ENCODE measurements at places on chromosomes 2 and 18.

DNA sequence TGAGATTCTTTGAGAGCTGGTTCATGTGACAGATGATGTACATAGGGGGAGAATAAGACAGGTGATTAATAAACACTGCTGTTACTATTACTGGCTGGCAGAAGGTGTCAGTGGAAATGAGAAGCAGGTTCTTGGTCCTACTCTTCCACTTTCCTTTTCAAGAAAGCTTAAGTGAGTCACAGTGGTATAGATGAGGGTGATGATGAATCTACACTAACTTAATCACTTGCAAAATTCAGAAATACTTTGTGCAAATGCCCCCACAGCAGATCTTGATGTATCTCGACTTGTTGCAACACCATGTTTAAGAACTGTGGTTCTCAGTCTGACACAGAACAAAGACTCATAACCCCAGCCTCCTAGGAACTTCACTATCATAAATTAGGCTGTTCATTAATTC, 35.9 kb upstream of the MGAT5 start:
- no peak for DNase-seq

DNA sequence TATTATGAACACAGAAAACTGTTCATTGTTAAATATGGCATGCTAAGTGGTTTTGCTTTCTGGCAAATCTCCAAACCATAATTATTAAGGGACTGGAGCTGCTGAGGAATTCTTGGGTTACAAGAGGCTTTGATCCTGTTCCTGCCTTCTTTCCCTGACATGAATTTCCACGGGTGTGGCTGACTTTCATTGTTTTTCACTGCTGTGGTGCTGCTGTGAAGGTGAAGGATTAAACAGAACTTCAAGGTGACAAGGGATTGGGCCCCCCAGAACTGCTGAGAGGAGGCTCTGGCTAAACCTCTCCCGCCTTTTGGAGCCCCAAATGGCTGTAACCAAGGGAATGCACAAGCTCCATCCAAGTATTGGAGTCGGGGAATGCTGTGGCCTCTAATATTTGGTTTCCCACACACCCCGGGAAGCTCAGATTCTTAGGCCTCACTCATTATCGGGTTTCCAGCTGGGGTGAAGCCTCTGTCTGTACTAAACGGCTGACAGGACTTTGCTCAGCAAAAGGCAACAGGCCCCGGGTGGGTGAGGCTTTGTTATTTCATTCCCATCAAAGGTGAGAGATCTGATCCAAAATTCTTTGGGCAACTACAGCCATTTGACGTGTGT, 29.0 kb upstream of the ZFP36L2 start:
- no peak for DNase-seq

DNA sequence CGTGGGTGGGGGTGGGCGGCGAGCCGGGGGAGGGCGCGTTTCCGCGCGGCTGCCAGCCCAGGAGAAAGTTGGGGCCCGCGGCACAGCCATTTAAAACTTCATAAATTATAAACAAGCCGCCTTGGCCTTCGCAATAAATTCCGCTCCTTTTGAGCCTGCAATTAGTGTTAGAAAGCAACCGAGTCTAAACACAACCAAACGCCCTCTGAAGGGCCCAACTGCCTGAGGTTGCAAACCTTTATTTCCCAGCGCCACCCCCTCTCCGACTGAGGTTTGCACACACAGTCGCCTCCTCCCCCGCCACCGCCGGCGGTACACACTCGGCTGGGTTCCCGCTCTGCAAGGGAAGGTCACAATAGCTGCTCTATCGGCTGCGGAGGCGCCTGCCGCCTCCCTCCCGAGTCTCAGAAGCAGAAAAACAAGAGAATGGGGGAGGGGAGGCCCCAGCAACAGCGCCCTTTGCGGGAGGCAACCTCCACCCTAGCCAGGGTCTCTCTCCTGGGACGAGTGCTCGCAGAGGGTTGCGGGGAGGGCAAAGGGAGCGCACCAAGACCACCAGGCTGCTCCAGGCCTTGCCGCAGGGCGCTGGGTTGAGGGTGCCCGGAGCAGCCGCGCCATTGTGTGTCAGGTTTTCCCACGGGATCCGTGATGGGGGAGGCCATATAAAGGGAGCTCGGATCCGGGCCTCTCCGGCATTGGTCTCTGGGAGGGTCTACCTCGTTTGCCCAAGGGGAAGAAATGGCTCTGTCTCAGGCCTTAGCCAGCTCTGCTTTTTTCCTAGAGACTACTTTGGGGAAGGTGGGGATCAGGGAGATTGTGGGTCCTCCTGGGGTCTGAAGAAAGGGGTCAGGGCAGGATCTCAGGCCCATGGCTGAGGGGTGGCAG, 13.4 kb upstream of the HOXD1 start:
- DNase-seq = peak; percentile 67

GRCh38 chr2:15730545-15731212, 139.0 kb downstream of the DDX1 start:
- DNase-seq = peak; percentile 8

DNA sequence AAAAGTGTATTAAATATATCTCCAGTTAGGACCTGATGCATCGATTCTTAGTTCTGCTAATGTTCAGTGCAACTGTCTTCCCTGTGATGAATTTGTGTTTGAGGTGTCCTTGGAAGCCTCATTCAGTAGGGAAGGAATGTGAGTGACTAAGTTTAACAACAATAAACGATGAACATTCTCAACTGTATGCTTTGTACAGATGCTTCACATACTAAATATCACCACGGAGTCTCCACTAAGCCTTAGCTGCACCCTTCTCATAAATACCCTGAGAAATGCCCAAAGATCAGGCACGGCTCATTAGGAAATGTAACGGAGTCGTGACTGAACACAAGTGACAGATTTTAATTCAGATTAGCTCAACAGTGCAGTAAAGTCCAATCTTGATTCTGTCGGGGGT, 24.4 kb upstream of the AGFG1 start:
- no peak for DNase-seq

DNA sequence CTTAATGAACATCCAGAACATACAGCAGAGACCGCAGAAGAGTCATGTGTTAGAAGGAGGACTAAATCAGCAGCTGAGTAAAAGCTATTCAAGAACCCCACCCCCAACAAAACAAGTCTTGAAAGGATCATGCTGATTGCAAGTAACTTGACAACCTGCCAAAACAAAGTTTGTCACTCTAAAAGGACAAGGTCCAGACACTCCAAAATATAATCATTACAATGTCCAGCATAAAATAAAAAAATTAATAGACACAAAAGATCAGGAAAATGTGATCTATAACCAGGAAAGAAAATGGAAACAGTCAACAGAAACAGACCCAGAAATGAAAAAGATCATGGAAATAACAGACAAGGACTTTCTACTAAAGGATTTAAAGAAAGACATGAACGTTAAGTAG, 28.5 kb downstream of the CCDC88A start:
- DNase-seq = no peak

GRCh38 chr2:223363085-223363484, 239.1 kb downstream of the SCG2 start:
- no peak for DNase-seq

All from NCI-H1092 (cell line).